NCI-H2171 treated with DMSO at 0.1 percent for 48 hours (cell line): ENCODE measurements at places on chromosomes 2 and 18.
A peak's percentile ranks its signal among the peaks of the same experiment; 100 is the strongest.

GRCh38 chr2:28896906-28897305, 2.4 kb downstream of the WDR43 start:
- no peak for DNase-seq

GRCh38 chr2:19812166-19812565, 89.6 kb downstream of the TTC32 start:
- no peak for DNase-seq

- no peak for DNase-seq
Measured at GRCh38 chr2:190540048-190540447, 5.5 kb upstream of the NEMP2 start.

GRCh38 chr2:228283491-228284171, 102.1 kb upstream of the SPHKAP start:
- no peak for DNase-seq

- no peak for DNase-seq
Measured at GRCh38 chr18:63422864-63423304, 608 bp upstream of the VPS4B start.

DNA sequence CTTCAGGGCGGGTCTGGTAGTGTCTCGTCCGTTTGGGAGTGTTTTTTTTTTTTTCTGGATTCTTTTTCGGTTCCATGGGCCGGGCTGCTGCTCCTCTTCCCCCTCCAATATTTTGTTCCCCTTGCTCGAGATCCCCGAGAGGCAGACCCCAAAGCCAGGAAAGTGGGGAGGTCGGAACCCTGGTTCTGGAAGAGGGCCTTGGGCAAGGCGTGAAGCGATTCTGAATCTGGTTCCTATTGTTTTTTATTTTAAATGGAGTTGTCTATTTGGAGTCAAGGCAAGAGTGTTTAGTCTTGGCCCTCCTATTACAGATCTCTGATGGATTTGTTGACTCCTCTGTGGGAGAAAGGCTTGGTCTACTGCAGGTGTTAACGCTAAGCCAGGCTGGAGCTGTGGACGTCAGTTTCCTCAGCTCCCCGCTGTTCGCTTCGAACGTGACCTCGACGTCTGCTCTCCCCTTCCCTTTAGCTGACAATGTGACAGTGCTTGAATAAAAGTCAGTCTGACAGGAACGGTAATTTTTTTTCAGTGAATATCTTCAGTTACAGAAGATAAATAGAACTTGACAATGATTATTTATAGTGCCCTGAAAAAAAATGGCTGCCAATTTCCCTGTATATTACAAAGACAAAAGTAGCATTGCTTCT, 683 bp upstream of the DNAJC27 start:
- DNase-seq, result peak; percentile 78

- no peak for DNase-seq
Measured at GRCh38 chr2:28606986-28607441, 111.2 kb downstream of the PLB1 start.
